ENCODE measurements at places on chromosomes 12 and 14.

- no peak for DNase-seq
These were observed 24.0 kb upstream of the HIGD1C start for GRCh38 chr12:50928392-50928791.

DNA sequence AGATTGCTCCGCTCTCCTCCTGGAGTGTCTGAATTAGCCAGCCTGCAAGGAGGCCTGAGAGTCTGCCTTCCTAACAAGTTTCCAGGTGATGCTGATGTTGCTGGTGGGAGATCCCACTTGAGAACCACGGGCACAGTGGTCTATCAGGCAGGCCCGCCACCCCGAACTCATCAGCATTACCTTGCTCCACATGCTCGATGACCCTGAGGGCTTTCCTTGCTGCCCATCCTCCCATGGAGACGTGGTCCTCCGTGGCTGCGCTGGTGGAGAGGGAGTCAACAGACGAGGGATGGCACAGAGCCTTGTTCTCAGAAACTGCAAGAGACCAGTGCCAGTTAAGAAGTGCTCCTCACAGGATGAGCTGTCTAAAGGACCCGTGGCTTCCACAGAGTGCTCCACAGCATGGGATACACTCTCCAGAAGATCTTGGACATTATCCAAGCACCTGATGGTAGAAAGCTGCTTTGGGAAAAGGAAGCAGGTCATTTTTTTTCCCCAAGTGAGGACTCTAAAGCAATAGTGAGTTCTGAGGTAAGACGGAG lies 18.3 kb downstream of the HAL start:
- no peak for DNase-seq

- no peak for DNase-seq
These were observed 31.0 kb downstream of the CCDC85C start for GRCh38 chr14:99573000-99573330.

- no peak for DNase-seq
These were observed 88.6 kb downstream of the AEBP2 start for GRCh38 chr12:19527866-19528265.

GRCh38 chr14:49464885-49465284 lies 121.3 kb downstream of the RPS29 start:
- DNase-seq = no peak

GRCh38 chr14:103697603-103698379 lies 17.5 kb downstream of the XRCC3 start:
- no peak for DNase-seq

GRCh38 chr14:59317798-59318505 lies 129.5 kb downstream of the DAAM1 start:
- no peak for DNase-seq

- no peak for DNase-seq
These were observed 8.9 kb downstream of the MSRB3 start for GRCh38 chr12:65287426-65287825.

DNA sequence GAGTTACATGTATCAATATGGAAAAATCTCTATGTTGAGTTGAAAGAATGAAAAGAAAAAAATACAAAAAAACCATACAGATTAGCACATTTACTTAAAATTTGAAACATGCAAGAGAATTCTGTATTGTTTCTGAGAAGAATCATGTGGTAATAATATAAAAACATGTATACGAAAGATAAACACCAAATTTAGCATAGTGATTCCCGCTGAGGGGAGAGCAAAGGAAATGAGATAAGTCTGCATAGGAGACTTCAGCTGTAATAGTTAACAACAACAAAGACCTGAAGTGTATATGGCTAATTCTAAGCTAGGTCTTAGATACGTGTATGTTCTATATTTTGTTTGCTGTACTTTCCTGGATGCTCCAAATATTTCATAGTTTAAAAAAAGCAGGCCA lies 46.5 kb downstream of the FNTB start:
- no peak for DNase-seq

DNA sequence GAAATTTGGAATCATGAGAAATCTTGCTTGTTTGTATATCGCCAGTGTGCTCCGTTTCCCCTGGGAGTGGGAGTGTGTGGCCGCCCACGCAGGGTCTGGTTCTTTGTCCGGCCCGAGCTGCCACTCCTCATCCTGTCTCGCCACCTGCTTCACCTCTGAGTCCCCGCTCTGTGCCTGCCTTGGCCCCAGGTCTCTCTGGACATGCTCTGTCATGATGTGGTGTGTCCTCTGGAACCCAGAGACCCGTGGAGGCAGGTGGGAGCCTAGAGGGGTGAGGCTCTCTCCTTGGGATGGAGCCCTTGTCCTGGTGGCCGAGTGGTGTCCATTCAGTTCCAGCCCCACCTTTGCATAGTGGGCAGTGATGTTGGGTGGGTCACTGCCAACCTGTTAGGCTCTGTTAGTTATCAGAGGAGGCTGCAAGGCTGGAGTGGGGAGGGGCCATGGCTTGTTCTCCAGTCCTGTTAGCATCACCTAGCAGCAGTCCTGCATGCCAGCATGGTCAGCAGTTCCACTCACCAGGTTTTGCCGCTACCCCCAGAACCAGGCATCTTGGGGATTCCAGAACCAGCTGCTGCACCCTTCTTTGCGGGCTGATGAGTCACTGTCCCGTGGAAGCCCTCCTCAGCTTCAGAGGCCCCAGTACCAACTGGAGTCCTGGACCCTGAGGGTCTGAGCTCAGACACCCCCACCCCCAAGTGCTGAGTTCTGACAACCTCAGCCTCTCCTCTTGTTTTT lies 76.5 kb downstream of the EP400 start:
- DNase-seq = no peak

- no peak for DNase-seq
These were observed 99.2 kb downstream of the SNAPC1 start for GRCh38 chr14:61861320-61861865.

- no peak for DNase-seq
These were observed 46.5 kb downstream of the SOCS2 start for GRCh38 chr12:93618891-93619410.

DNA sequence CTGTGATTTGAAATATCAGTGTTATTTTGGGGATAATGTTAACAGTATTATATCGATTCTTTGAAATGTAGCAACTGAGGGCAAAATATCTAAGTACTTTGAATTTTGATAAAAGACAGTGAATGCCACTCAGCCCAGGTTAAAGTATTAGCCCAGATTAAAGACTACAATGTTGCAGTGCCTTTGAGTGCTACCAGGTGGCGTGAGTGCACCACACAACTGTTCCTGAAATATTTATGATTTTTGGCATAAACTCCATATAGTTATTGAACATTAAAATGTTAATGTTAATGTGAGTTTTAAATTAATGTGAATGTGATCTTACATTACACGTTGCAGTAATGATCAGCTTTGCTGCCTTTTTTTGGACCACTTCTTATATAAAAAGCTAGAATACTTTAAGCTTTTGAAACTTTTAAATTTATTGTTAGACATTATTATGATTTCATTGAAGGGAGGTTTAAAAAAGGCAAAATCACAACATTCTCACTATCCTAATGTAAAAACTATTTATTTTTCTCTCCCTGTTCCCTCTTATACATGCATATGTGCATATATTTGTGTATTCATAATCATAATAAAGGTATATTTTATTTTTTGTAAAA lies 22.5 kb downstream of the MRPS35 start:
- no peak for DNase-seq

DNA sequence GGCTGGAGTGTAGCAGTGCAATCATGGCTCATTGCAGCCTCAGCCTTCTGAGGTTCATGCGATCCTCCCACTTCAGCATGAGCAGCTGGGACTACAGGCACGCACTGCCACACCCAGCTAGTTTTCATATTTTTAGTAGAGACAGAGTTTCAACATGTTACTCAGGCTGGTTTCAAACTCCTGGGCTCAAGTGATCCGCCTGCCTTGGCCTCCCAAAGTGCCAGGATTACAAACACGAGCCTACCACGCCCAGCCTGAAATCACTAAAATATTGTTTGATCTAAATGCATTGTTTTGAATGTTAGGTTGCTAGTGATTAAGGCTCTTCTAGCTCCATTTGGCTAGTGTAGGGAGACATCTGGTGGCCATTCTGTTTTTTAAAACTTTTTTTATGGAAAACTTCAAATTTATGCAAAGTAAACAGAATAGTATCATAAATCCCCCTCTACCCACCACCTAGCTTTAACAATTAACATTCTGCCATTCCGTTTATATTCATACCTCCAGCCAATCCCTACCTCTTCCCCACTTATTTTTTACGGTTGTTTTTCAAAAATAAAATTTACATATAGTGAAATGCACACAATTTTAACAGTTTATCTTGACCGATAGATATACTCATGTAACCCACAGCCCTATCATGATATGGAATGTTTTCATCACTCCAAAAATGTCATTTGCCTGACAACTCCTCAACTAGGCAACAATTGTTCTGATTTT lies 37.8 kb downstream of the MYO1H start:
- peak; percentile 30 for DNase-seq

DNA sequence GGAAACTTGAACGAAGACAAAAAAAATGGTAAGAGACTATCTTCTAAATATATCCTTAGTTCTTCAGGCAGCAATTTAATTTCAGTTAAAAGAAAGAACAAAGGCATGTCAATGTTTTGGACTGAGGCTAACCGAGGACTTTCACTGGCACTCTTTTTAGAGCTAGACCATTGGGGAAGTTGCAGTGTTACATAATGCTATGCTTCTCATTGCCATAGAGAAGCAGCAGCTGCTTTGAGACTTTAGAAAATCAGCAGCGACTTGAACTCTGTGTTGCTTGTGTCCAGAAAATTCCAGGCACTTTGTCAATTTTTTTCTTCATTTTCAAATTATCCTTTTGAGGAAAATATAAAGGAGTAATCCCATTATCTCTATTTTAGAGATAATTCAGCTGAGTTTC lies 964.2 kb downstream of the NRXN3 start:
- DNase-seq = no peak

- no peak for DNase-seq
These were observed 140.0 kb downstream of the DPF3 start for GRCh38 chr14:72753879-72754400.

- no peak for DNase-seq
These were observed 943.8 kb downstream of the SLC16A7 start for GRCh38 chr12:60539592-60539991.

- no peak for DNase-seq
These were observed 251.5 kb downstream of the ZFP36L1 start for GRCh38 chr14:68541178-68541896.

GRCh38 chr12:20487519-20487918 lies 119.2 kb downstream of the PDE3A start:
- no peak for DNase-seq

GRCh38 chr12:26245175-26245942 lies 50.0 kb downstream of the SSPN start:
- no peak for DNase-seq

DNA sequence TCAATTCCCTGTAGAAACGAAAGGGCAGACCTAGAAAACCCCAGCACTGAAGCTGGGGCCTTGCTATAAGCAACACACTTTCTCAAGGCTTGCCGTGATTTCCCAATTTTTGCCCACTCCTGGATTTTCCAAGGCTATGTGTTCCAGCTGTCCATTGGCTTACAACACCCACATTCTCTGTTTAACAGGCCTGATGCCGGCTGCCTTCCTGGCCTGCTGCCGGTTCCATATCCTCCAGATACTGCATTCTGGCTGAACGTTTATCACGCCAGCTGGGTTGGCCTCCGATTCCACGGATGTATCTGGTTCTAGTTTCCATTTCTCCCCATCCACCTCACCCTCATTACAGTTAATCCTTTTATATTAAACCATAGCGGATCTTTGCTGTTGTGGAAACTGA lies 2.0 kb upstream of the PCNX1 start:
- DNase-seq = no peak

- peak; percentile 9 for DNase-seq
These were observed 244.2 kb upstream of the OR4E1 start for GRCh38 chr14:21917699-21918436.

DNA sequence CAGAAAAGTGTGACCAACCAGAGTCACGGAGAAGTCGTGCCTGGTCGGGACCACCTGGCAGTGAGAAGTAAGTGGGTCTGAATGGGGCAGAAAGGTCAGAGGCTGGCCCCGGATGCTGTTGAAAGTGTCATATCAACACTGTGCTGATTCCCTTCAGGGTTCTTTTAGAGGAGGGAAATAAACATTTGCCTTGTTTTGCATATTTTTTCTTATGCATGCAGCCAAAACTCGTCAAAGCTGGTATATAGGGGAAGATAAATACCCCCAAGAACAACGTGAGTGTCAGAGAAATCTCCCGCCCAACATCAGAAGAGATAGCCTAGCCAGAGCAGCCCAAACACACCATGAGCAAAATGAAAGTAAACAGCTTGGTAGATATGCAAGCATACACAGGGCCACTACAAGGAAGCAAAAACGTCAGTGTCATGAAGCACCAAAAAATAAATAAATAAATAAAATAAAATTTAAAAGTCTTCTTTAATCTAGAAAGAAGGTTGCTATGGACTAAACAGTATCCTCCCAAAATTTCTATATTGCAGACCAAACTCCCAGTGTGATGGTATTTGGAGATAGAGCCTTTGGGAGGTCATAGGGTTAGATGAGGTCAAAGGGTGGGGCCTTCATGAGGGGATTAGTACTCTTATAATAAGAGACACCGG lies 22.1 kb downstream of the EIF5 start:
- DNase-seq = no peak

- DNase-seq = no peak
These were observed 667.6 kb upstream of the TBX3 start for GRCh38 chr12:115351514-115352077.

GRCh38 chr12:45743247-45743646 lies 13.7 kb downstream of the ARID2 start:
- DNase-seq = no peak

DNA sequence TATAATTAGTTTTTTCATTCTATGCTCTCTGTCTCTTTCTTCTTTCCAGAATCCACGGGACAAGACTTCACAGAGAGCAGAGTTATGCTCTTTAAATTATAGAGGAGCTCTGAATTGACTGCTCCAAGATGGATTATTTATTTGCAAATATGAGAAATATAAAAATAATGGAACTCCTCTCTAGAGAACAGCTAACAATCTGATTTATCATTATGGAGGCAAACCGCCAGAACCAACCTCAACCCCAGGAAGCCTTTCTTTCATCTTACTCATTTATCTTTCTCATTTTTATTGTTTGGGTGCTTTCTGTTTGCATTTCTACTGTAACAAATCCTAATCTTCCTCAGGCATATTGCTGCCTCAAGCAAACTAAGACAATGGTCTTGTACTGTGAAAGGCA lies 216.5 kb downstream of the C12orf50 start:
- DNase-seq = no peak

DNA sequence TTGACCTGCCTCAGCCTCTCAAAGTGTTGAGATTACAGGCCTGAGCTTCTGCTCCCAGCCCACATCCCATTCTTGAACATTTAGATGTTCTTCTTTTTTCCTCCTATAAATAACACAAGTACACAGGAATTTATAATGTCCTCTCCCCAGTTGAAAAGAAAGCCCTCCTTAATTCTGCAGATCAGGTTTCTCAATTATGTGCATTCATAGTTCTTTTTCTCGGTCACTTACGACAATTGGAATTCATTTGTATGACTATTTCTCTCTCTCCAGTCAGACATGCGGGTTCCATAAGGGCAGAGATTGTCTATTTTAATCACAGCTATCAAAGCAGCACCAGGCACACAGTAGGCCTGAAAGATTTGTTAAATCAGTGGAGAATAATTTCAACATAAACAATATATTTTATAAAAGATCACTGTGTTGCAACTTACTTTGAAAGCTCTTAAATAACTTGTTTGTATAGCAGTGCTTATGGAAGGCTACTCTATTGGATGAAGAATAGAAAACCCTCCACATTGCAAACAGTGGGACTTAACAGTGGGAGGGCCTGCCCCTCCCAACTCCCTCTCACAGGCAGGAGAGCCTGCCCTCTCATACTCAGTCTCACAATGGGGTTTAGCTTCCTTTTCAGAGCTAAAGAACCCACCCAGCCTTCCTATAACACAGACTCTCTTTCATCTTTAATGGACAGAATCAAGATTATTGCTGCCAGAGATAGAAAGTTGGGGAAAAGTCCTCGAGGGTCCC lies 84.1 kb upstream of the TRAF3 start:
- no peak for DNase-seq

All from DMS153 (cell line).